ENCODE measurements at places on chromosomes 3 and 15.

DNA sequence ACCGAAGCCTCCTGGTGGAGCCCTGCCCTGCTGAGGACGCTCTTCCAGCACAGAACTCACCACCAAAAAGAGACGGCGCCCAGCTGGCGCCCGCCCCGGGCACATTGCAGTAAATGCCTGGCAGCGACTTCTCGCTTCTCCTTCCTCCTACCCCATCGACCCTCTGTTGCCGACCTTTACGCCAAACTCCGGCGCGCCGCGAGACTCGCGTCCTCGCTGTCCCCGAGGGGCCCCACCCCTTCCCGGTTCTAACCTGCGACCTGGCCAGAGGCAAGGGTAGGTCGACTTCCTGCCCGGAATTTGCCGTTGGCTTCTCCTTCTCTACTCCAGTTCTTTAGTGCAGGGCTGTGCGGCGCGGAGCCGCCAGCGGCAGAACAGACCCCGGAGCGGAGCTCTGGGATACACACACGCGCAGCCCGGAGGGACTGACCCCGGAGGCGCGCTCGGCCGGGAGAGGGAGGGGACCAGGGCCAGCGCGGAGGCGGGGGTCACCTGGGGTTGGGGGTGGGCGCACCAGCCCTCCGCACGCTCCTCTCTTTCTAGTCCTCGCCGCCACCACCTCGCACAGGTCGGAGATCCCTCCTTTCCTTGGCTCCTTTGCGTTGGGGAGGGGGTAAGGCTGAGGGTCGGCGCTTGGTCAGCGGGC is 226.6 kb upstream of the AZI2 start:
- peak; percentile 6 for DNase-seq

- peak; percentile 98 for DNase-seq
Measured at GRCh38 chr3:101940521-101941317, 91.4 kb downstream of the NFKBIZ start.

DNA sequence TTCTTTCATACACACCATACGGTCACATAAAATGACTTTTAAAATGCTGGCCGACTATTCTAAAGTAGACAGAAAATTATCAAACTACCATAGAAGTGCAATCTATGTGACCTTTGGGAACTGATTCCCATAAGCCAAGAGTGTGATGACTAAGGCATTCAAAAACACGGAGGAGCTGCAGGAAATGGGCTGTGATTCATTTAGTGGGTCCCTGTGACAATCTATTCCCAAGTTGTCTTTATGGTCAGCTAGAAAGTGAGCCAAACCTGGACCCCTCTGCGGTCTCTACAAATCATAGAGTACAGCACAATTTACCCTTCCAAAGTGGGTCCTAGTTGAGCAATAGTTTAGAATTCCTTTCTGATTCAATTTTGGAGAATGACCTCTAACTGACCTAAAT is 251.5 kb upstream of the CBLB start:
- peak; percentile 73 for DNase-seq

DNA sequence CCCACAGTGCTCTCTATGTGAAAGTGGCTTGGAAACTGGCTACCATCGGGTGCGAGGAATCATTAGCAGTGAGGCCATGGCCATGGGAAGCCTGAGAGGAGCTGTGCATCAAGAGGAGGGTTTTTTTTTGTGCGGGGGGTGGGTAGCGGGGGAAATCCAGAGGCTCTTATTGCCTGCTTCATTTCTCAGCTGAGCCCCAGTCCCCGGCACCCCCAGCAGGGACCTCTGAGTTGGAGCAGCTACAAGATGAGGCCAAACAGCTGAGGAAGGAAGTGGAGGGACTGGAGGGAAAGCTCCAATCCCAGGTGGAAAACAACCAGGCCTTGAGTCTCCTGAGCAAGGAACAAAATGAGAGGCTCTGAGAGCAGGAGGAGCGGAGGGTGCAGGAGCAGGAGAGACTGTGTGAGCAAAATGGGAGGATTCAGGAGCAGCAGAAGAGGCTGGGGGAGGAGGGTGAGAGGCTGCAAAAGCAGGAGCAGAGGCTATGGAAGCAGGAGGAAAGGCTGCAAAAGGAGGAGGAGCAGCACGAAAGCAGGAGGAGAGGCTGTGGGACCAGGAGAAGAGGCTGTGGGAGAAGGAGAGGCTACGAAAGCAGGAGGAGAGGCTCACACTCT is 76.7 kb downstream of the ADAMTS7 start:
- no peak for DNase-seq

GRCh38 chr3:9231937-9232336 is 17.5 kb downstream of the SRGAP3 start:
- no peak for DNase-seq

GRCh38 chr15:63110428-63111026 is 11.1 kb upstream of the LACTB start:
- no peak for DNase-seq

- peak; percentile 44 for DNase-seq
Measured at GRCh38 chr3:153173758-153174516, 11.9 kb downstream of the RAP2B start.

DNA sequence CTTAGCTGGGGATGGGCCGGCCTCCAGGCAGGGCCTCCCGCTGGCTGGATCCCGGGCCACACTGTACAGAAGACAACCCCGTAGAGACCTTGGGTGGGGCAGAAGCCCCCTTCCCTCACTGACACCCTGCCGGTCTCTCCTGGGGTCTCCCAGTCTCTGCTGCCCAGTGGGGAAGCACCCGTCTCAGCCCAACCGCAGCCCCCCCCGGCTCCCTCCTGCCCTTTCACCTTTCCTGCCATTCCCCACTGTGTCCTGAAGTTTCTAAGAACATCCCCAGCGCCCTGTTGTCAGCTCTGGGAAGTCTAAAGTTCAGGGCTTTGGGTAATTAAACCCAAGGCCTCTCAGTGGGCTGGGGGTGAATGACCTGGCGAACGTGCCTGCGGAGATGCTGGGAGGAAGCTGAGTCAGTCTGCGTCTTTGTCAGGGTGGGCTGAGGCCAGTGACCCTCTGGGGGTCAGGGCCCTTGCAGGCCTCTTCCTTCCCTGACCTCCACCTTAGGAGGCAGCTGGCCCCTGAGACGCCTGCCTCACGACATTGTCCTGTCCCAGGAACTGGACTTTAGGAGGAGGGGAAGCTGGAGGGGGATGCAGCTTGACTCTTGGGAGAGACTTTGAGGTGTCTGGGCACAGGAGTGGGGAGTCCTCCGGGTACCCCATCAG is 1.4 kb upstream of the SLC51A start:
- DNase-seq, result no peak

DNA sequence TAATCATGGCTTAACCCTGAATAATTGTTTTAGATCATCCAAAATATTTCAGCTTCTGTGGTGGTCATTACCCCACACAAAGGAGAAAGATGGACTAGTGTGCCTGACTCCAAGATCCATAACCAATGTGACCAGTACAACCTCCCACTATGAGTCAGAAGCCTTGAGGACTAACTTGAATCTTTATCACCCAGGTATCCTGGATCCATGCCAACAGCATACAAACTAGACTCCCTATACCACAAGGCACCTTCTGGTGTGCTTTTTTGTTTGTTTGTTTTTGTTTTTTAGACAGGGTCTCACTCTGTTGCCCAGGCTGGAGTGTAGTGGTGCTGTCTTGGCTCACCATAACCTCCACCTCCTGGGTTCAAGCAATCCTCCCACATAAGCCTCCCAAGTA is 317.7 kb downstream of the VPS13C start:
- DNase-seq, result no peak

DNA sequence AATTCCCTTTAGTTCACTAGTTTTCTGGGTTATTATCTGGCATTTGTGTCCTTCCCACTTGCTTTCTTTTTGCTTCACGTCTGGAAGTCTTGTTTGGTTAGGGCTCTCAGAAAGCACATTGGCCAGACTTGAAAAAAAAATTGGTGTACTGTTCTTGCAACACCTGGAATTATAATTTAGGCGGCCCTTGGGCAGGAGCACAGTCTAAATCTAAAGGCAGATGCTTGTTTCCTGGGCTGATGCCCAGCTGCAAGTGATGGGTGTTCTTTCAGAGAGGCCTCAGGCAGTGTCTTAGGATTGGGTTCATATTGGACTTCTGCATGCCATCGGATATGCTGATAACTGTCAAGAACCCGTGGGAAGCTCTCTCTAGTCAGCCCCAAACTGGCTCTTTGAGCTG is 521.5 kb downstream of the PDCD6IP start:
- no peak for DNase-seq

- DNase-seq, result peak; percentile 71
Measured at GRCh38 chr15:85615930-85616329, 178.8 kb downstream of the KLHL25 start.

DNA sequence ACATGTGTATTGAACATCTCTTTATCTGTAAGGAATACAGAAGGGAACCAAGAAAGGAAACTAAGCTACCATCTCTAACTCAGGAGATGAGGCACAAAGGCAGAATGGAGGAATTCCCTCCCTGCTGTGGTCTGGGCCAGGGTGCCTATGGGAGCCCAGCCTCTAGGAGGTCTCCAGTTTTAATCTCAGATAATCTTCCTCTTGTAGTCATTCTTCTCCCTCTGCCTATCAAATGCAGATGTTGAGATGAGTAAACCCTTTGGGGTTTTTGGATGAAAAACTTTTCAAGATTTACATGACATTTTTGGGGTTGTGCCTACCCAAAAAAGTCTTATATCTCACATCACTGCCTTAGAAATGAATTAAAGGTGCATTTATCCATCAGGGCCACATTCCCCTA is 23.3 kb downstream of the SCG5 start:
- no peak for DNase-seq

DNA sequence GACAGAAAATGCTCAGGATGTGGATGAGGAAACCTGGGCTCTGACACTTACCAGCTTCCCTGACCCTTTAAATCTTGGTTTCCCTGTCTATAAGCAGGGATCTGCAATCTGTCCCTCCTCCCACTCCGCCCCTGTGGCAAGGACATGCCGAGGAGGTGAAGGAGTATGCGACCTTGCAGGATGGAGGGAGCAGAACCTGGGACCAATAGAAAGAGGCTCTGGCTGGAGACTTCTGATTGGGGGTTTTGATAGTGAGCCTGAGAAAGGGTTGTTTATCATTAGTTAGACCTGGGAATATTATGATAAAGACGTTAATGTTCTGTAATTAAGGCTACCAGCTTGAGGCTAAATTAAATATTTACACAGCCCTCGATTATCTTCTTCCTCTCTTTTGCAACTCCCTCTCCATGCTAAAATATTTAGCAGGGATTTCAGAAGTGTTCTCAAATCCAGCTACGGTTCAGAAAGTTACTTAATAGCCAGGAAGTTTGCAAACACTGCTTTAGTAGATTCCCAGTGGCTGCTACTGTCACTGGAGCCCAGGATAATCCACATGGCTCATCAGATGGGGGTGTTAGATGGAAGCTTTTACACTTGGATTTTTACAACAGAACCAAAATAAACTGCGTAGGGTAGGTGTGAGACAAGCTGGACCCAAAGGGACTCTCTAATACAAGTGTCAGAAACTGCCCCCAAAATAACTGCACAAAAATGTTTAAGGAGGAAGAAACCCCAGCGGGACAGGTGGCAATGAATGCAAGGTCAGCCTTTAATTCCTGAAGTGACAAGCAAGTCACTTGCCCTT is 9.2 kb upstream of the PAQR5 start:
- DNase-seq, result peak; percentile 65

DNA sequence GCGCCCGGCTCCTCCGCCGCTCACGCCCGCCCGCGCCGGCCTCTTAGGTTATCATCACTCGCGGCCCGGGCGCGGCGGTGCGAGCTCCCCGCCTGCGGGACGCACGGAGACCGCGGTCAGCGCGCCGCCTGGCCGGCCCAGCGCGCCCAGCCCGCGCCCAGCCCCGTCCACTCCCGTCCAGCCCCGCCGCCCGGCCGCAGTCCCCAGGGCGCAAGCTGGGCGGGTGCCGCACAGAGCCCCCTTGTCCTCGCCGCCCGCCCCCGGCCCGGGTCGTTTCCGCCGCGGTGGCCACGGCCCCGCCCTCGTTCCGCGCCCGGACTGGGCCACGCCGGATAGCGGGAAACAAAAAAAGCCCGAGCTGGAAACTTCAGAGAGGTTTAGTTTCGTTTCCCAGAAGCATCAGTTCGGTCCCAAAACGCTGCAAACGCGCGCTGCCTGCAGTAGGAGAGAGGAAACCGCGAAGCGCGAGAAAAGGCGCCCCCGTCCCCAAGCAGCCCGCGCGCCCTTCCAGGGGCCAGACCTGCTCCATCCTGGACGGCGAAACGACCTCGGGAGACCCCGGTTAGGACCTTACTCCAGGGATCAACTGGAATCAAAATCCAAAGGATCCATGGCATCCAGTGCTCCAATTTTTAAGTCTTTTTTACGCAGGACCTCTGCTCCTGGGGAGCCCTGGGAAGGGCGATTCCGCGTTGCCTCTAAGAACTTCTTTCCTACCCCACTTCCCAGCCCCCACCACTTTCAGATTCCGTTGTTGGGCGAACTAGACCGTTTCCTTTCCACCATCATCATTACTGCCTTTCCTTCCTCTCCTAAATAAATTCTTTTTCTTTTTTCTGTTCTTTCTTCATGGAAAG is at the start of gene ATP10A:
ATP10A (minus strand) TSS at position 217 of the 857 bp plus-strand sequence. CDS start 231 bp downstream, outside the sequence.
- peak; percentile 8 for DNase-seq

DNA sequence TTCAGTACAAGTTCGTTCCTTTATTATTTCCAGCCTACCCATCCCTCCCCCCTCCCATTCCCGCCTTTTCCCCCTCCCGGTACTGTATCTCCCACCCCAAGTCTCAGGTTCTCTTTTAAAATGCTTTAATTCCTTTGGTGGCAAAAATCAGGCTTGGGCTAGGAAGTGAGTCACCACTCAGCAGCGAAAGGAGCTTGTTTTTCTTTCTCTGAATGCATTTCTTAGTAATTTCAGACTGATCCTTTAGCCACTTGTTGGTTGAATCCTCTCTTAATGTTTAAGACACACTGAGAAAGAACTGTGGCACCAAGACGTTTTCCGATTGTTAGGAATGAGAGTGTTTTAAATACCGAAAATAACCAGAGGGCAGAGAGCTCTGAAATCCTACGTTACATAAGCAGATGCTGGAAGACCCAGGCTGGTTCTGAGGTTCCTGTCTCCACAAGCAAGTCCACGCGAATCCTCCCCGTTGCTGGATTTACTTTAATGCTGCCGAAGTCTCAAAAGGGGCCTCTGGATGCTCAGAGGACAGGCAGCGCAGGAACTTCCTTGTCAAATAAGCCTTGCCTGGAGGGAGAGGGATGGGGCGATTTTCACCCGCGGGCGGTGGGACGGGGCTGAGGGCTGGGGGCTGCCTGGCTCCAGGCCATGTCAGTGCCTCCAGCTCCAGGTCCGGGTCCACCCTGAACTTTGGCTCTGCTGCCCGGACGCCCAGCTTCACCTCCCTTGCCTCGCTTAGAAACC is 854 bp upstream of the COL8A1 start:
- peak; percentile 78 for DNase-seq

GRCh38 chr3:179269152-179269707 is 18.3 kb upstream of the KCNMB3 start:
- no peak for DNase-seq

GRCh38 chr3:184874709-184875644 is 63.0 kb downstream of the VPS8 start:
- DNase-seq, result peak; percentile 31

DNA sequence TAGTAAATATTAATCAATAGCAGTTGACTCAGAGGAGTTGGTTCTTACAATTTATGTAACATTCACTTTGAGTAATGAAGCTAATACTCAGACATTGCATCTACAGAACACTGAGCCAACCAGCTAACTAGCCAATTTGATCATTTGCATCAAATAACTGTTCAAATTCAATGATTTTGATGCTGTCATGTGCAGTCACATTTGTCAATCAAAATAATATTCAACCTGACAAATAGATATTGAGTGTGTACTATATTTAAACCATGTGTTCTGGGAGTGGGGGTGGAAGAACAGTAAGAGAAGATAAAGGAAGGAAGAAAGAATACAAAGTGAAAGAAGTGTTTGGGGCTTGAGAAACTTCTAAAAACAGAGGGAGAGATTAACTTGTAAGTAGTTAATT is 277.2 kb upstream of the ARHGEF26 start:
- no peak for DNase-seq

GRCh38 chr15:35858707-35859106 is 312.7 kb upstream of the DPH6 start:
- DNase-seq, result no peak

- DNase-seq, result peak; percentile 29
Measured at GRCh38 chr3:129837065-129837642, 56.4 kb downstream of the TMCC1 start.
